ENCODE measurements at places on chromosomes 3 and 15.

GRCh38 chr3:184352149-184352785 lies 9.1 kb downstream of the CLCN2 start:
- no peak for DNase-seq

- no peak for DNase-seq
Observed at GRCh38 chr15:35061825-35062737, 23.0 kb downstream of the NANOGP8 start.

DNA sequence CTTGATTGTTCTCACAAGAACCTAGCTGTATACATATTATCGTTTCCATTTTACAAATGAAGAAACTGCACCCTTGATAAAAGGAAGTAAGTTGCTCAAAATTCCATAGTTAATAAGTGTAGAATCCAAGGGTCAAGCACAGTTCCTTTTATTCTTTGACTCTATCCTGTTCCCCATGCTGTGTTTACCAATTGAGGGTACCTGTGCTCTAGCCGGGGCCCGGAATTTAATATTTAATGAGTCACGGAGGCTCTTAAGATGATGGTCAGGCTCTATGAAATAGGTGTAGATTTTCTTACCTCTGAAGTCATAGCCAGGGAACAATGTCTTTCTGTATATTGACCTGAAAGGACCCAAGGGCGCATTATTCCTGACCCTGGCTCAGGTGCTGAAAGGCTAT lies 65.2 kb downstream of the LPP start:
- DNase-seq: no peak

GRCh38 chr3:112587336-112587735 lies 25.5 kb downstream of the SLC35A5 start:
- DNase-seq: no peak

- DNase-seq: peak; percentile 93
Observed at GRCh38 chr3:39150803-39151631, 2.4 kb downstream of the CSRNP1 start.

DNA sequence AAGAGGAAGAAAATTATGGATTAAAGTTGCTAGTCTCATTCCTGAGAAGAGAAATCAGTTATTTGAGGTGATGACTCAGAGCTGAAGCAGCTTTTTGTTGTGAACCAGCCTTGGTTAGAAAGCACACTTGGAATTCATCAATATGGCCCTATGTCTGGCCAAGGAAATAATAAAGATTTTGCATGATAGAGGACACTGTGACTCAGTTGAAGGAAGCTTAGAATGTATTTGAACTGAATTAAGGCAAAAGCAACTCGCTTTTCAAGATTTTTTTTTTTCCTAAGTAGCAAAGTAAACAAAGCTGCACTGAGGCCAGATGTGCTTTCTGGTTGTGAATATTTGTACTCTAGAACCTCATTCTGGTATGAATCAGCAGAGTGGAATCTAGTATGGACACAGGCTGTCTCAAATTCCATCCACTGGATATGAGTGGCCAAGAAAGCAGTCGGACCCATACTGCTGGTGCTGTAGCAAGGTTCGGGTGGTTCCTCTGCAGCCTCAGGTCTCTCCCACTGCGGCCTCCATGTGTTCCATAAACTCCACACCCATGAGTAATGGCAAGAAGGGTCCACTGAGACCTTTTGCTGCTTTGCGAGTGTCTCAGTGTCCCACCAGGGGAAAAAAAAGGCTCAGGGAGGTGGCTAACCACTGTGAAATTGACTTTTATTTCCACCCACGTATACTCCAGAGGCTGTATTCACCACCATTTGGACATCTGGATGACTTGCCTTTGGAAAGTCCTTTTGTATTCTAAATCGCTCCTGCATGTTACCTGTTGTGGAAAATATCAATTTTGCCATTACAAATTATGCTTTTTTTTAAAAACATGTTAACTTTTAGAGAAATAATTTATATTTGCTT lies 53.1 kb downstream of the TGFBR2 start:
- no peak for DNase-seq

- no peak for DNase-seq
Observed at GRCh38 chr15:27730868-27731267, 368.2 kb downstream of the OCA2 start.

- no peak for DNase-seq
Observed at GRCh38 chr3:193052354-193053045, 134.8 kb upstream of the MB21D2 start.

GRCh38 chr15:40469776-40470390 lies 901 bp upstream of the CHST14 start:
- DNase-seq: no peak

- no peak for DNase-seq
Observed at GRCh38 chr15:58447271-58448010, 15.7 kb downstream of the LIPC start.

GRCh38 chr15:62617741-62618140 lies 424.8 kb upstream of the TPM1 start:
- no peak for DNase-seq

DNA sequence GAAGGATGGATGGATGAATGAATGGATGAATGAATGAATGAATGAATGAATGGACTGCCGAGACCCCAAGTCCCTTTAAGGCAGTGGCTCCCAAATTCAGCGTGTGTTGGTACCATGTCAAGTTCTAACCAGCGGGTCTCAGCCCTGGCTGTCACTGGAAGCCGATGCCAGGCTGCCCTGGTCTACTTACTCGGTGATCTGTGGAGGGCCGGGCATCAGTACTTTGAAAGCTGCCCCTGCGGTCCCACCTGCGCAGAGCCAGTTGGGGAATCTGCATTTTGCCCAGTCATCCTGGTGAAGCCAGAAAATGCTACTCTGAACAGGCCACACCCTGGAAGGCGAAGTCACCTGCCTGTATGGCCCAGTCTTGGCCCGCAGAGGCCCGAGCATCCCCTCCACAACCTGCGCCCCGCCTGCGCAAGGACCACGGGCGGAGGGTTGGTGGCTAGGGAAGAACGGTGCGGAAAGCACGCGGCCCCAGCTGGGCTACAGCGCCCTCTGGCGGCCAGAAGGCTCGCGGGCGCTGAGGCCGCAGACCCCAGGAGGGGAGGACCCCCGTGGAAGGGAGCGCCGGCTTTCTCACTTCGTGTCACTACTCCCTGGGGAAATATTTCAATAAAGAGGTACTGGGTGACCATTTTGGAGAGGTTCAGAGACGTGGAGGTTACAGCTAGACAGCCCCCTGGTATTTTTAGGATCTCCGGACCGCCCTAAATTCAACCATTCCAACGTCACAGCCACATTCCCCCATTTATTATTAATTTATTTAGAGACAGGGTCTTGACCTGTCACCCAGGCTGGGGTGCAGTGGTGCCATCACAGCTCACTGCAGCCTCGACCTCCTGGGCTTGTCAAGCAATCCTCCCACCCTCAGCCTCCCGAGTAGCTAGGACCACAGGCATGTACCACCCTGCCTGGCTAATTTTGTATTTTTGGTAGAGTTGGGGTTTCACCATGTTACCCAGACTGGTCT lies 34.9 kb downstream of the PRKCD start:
- peak; percentile 54 for DNase-seq

- DNase-seq: peak; percentile 81
Observed at GRCh38 chr3:159818399-159818798, 170.2 kb upstream of the IL12A start.

GRCh38 chr15:98957655-98958054 lies 49.9 kb downstream of the PGPEP1L start:
- DNase-seq: no peak
